ENCODE measurements at places on chromosomes 11 and 22.

DNA sequence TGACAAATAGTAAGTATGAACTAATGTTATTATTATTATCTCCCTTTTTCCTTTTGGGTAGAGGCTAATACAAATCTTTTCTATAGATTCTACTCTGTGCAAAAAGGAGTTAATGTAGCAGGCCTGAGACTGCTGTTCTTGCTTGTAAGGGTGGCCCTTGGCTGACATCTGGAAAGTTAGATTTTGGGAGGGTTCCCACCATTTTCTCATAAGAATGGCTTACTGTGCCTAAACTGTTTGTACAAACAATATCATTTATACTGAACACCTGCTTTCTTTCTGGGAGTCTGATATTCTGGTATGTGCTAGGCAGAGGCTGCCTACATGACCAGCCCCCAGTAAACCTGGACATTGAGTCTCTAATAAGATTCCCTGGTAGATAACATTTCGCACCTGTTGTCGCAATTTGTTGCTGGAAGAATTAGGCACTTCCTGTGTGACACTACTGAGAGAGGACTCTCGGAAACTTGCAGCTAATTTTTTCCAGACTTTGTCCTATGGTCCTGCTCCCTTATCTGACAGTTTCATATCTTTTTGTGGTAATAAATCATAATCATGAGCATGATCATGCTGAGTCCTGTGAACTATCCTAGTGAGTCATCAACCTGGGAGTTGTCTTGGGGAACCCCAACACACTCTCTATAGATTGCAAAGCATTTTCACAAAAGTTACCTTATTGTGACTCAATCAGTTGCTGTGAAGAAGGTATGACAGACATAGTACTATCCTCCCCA is 257.7 kb upstream of the CCDC90B start:
- DNase-seq = no peak

DNA sequence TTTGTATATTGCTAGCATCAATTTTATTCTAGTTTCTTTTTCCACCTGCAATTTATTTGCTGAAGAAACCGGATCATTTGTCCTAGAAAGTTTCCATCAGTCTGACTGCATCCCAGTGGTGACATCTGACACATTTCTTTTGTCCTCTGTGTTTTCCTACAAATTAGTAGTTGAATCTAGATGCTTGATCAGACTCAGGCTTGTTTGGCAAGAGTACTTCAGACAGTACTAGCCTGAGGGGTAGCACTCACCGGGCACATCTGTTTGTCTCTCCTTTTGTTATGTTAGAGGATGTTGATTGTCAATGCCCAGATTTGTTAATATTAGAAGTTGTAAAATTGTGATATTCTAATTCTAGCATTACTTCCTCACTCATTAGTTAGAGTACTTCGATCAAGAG is 204.8 kb downstream of the SWAP70 start:
- DNase-seq = no peak

DNA sequence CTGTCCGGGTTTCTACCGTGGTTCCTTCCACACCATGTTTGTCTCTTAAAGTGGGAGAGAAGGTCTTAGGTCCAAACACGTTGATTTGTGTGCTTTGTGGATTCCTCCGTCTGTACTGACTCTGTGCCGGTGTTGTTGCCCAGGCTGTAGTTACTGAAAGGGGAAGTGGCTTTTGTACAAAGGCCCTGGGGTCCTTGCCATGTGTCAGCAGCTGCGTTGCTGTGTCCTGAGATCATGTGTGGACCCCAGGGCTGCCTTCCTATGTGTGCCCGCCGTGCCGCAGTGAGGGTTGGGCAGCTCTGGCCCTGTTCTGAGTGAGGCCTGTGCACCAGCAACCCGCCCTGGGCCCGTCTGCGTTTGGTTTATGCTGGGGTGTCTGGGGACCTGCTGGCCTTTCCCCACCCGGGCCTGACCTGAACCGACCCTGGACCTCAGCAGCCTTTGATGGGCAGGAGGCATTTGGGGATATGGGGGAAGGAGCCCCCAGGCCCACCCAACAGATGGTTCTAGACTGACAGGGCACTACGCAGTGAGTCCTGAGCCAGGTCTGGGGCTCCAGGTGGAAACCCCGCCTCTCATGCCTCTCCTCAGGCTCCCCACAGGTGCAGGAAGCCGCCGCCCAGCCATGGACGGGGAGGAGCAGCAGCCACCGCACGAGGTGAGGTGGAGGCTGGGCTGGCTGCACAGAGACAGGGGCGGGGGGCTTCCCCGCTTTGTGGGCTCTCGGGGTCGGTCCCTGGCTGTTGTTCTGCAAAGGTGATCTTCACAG is 6.9 kb downstream of the TRABD start:
- DNase-seq = no peak

DNA sequence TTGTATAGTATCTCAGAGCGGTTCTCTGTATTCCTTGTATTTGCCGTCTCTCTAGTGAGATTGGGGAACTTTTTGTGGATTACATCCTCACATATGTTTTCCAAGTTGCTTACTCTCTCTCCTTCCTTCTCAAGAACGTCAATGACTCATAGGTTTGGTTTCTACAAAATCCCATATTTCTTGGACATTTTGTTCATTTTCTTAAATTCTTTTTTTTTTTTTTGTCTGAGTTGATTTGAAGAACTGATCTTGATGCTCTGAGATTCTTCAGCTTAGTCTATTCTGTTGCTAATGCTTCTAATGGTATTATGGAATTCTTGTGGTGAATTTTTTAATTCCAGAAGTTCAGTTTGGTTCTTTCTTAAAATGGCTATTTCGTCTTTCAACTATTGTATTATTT is 28.4 kb upstream of the SLN start:
- no peak for DNase-seq

DNA sequence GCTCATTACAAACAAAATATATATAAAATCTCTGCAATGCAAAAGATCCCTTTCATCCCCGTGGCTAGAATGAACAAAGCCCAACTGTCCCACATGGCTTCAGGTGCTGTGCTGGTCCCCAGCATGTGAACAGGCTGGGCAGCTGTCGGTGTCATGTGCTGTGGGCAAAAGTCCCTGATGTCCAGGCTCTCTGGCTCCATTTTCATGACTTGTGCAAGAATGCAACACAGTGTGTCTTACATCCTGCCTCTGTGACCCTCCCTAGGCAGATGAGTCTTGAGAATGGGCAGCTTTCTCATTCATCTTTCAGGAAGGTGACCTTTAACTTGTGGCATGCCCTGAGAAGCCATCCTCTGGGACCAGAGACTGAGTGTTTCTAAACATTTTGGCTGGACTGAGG is 14.5 kb downstream of the GUCD1 start:
- DNase-seq = no peak

DNA sequence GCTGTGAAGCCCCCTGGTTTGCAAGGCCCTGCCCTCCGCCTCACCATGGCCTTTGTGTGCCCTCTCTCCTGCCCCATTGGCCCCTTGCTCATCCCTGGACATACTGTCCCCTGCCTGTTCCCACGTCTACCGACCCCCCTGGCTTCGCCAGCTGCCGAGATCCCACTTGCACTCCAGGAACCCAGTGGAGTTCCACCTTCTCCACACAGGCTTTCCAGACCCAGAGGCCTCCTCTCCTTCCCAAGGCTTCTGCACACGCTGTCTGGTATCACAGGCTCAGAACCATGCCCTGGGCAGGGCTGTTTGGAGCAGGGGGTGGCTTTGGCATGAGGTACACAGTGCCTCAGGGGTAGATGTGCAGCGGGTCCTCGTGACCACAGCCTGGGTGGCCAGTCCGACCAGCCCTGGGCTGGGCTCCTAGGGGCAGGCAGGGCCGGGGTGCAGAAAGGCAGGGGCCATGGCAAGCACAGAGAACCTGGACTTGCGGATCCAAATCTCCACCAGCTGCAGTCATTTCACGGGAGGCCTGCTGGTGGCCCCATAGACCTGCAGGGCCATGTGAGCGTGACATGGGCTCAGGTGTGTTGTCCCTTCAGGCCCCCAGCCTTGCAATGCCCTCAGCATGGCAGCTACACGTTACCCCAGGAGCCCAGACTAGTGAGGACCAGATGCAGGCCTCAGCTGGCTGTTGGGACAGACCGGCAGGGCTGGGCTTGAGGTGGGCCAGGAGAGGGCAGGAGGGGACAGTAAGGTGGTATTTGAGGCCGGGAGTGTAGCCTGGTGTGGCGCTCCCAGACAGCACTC is 9.5 kb downstream of the GRK2 start:
- DNase-seq = peak; percentile 11

GRCh38 chr11:46560300-46560991 is 33.4 kb downstream of the AMBRA1 start:
- no peak for DNase-seq

DNA sequence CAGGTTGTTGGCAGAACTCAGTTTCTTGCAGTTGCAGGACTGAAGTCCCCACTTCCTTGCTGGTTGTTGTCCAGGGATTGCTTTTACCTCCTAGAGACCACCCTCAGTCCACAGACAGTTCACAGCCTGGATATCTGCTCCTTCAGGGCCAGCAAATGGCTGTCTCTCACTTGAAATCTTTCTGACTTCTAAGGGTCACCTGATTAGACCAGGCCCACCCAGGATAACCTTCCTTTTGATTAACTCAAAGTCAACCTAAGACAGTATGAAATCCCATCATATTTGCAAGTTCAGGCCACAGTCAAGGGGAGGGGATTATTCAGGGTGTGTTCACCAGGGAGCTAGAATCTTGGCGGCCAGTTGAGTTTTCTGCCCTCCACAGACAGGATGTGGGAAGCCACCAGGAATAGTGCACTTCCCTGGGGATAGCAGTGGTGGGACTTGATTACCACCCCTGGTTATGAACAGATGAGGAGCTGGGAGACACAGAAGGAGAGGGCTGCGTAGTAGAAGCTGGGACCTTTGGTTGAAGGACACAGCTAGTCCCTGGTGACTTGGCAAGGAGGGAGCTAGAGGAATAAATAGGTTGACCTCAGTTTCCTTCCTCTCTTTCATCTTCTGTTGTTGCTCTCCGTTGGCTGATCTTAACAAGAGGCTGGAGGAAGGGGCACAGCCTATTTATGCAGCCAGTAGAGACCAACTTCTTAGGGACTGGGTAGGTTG is 33.4 kb downstream of the MIAT start:
- DNase-seq = no peak
